CD8-positive, alpha-beta memory T cell (primary cell): ENCODE measurements at places on chromosomes 3 and 15.
A peak's percentile ranks its signal among the peaks of the same experiment; 100 is the strongest.

GRCh38 chr3:4753073-4753691 lies 226.1 kb upstream of the BHLHE40 start:
- no peak for DNase-seq
- peaks cover 3% of the 10 kb centered on the region for H3K36me3 ChIP-seq
- no peaks in the 10 kb centered on the region for H3K27me3 ChIP-seq
- H3K4me1 ChIP-seq = peaks cover 18% of the 10 kb centered on the region

DNA sequence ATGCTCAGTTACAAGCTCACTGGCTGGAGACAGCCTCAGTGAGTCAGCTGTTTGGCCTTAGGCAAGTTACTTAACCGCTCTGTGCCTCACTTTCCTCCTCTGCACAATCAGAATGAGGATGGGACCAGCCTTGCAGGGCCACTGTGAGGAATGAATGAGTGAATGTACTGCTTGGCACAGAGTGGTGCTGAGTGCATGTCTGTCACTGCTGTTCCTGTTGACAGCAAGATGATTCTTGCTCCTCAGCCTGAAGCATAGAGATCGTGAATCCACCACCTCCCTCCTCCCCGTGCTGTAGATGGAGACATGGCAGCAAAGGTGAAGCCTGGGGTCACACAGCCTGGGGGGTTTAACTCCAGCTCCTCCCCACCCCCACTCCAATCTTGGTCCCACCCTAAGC lies 14.6 kb upstream of the GRIP2 start:
- no peaks in the 10 kb centered on the region for H3K4me1 ChIP-seq
- no peaks in the 10 kb centered on the region for H3K36me3 ChIP-seq
- peaks cover 5% of the 10 kb centered on the region for H3K27me3 ChIP-seq
- H3K4me3 ChIP-seq = no peak overlapping the region
- H3K27ac ChIP-seq = no peak overlapping the region
- no peak for DNase-seq

GRCh38 chr3:95399585-95399984 lies 1336.7 kb downstream of the NSUN3 start:
- no peaks in the 10 kb centered on the region for H3K4me1 ChIP-seq
- DNase-seq = no peak
- H3K27ac ChIP-seq = no peak overlapping the region
- H3K4me3 ChIP-seq = no peak overlapping the region

- no peak for DNase-seq
- H3K27ac ChIP-seq = no peak overlapping the region
- no peaks in the 10 kb centered on the region for H3K27me3 ChIP-seq
- no peak overlapping the region for H3K4me3 ChIP-seq
- no peaks in the 10 kb centered on the region for H3K36me3 ChIP-seq
Measured at GRCh38 chr15:78229431-78230406, 4.6 kb downstream of the ACSBG1 start.

- H3K4me3 ChIP-seq = no peak overlapping the region
- no peaks in the 10 kb centered on the region for H3K4me1 ChIP-seq
- no peaks in the 10 kb centered on the region for H3K36me3 ChIP-seq
Measured at GRCh38 chr15:71385457-71385856, 270.2 kb downstream of the THSD4 start.

- H3K4me3 ChIP-seq = no peak overlapping the region
- DNase-seq = no peak
- no peaks in the 10 kb centered on the region for H3K36me3 ChIP-seq
- H3K27ac ChIP-seq = no peak overlapping the region
Measured at GRCh38 chr3:40223856-40224255, 85.7 kb upstream of the EIF1B start.

DNA sequence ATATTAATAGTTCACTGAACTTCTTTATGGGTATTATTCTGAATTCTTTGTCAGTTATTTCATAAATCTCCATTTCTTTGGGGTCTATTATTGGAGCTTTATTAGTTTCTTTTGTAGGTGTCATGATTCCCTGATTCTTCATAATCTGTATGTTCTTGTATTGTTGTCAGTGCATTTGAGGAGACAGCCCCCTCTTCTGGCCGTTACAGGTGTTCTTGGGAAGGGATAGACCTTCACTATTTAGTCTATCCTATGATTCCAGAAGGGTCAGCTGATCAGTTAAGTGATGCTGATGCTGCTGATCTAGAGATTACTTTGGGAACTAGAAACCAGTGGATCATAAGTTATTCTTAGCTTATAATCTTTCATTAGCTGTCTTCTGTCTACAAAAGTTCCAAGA lies 34.9 kb downstream of the TMEM39A start:
- DNase-seq = no peak
- H3K4me1 ChIP-seq = no peaks in the 10 kb centered on the region
- peaks cover 25% of the 10 kb centered on the region for H3K36me3 ChIP-seq
- no peak overlapping the region for H3K27ac ChIP-seq

DNA sequence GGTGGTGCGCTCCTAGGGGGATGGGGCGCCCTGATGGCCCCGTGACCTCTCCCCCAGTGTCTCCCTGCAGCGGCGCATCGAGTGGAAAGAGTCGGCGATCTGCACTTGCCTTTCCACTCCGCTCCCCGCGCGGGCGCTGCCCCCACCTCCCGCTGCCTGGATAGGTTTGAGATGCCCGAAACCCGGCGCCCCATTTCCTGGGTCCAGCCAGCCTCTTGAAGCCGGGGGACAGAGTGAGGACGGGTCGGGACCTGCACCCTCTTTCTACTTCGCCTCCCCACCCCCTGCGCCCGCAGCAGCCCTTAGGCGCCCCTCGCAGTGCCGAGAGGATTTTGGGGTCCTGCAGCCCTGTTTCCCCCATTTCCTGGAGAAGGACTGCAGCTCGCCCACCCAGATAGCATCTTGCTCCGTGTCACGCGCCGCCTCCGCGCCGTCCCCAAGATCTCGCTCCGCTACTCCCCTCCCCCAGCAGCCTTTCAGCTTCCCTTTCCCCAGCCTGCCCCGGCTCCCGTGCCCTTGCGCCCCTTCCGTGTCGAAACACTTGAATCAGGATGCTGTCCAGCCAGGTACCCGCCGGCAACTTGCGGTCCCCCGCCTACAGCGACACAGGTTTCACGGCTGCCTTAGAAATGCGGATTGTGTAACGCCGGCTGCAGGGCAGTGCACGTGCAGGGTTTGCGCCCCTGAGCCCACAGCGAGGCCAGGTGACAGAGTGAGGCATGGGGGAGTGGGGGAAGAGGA lies 519 bp downstream of the ABHD6 start:
- peaks cover 13% of the 10 kb centered on the region for H3K4me1 ChIP-seq
- H3K36me3 ChIP-seq = no peaks in the 10 kb centered on the region
- no peaks in the 10 kb centered on the region for H3K27me3 ChIP-seq
- peak overlapping the region; percentile 89 for H3K4me3 ChIP-seq
- peak overlapping the region; percentile 43 for H3K27ac ChIP-seq
- DNase-seq = no peak

DNA sequence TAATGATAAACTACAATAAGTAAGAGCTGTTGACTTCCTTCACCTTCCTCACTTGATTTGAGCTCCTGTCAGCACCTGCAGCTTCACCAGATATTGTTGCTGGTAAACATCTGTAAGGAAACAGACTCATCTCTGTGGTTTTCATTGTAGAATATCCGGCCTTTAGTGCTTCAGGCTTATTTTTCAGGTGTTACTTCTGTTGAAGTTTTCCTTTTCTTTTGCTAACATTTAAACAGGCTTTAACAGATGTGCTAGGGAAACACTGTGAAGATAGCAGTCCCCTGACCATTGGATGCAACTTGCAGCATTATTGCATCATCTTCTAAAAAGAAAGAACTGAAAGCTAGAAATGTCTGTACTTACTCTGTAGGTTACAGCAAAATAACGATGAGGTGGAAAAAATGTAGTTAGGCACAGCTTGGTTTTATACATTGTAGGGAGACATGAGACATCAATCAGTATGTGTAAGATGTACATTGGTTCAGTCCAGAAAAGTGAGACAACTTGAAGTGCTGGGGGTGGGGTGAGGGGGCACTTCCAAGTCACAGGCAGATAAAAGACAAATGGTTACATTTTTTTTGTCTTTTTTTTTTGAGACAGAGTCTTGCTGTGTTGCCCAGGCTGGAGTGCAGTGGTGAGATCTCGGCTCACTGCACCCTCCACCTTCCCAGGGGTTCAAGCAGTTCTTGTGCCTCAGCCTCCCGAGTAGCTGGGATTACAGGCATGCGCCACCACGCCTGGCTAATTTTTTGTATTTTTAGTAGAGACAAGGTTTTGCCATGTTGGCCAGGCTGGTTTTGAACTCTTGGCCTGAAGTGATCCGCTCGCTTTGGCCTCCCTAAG lies 10.2 kb downstream of the EDEM1 start:
- peak overlapping the region; percentile 12 for H3K27ac ChIP-seq
- H3K27me3 ChIP-seq = no peaks in the 10 kb centered on the region
- peak overlapping the region; percentile 14 for H3K4me3 ChIP-seq
- H3K36me3 ChIP-seq = peaks cover 30% of the 10 kb centered on the region
- DNase-seq = peak; percentile 65

DNA sequence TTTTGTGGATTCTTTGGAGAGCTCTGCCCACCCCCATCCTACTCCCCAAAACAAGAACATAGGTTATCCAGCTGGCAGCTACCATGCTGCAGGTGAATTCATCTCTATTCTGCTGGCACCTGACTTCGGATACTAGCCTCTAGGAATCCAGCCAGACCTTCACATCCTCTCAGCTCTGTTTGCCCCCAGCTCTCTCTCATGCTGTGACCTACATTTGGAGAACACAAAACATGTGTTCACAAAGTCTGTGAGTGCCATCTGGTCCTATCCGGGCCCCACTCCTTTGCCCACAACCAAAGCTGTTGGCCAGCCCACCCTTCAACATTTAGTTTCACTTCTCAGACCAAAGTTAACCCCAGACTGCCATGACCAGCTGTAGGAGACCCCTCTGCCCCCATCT lies 89.4 kb upstream of the C3orf80 start:
- no peak overlapping the region for H3K27ac ChIP-seq
- DNase-seq = no peak
- no peak overlapping the region for H3K4me3 ChIP-seq

DNA sequence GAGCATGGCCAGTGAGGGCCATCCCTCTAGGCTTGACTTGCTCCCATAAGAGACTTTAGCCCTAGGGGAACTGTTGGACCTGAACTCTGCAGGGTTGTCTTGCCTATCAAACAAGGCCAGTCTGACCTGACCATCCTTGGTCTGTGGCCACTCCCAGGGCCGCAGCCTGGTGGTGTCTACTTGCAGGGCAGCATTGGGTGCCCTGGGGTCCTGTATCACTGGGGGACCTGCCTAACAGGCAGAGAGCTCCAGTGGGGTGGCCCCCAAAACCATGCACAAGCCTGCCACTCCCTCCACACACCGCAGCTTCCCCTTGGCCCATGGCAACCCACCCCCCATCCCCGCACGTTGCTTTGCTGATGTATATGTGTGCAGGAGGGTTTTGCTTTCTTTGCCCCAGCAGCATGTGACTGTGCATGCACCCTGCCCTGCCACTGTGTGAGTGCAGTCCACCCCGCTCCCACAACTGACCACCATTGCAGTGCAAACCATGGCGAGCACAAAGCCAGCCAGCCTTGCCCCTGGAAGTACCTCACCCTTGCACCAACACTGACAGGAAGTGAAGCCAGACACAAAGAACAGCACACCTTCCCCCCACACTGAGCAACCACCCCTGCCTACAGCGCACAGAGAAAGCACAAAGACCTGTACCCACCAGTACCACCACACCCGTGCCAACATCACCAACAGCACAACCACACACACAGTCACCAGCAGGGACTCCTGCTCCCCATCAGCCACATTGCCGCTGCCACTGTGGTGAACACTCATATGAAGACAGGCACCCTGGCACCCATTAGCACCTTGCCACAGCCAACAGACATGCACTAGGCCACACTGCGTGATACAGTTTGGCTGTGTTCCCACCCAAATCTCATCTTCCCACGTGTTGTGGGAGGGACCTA lies 88.8 kb downstream of the SENP7 start:
- no peaks in the 10 kb centered on the region for H3K27me3 ChIP-seq
- H3K27ac ChIP-seq = no peak overlapping the region
- H3K4me1 ChIP-seq = peaks cover 13% of the 10 kb centered on the region

DNA sequence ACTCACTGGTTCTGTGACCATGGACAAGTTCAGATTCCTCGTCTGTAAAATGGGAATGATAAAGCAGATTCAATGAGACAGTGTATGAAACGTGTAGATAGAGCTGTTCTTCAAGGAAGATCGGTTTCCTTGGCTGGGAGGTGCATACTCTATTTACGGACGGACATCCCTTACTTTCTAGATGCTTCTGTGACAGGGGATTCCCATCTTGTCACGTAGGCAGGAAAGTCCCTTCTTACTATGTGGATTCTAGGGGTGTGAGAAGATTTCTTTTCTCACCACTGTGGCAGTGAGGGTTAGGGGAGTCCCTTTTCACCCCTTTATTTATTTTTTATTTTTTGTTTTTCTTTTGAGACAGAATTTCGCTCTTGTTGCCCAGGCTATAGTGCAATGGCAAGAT lies 180.9 kb upstream of the TBL1XR1 start:
- DNase-seq = no peak
- H3K27me3 ChIP-seq = no peaks in the 10 kb centered on the region
- H3K4me1 ChIP-seq = no peaks in the 10 kb centered on the region
- H3K27ac ChIP-seq = no peak overlapping the region

DNA sequence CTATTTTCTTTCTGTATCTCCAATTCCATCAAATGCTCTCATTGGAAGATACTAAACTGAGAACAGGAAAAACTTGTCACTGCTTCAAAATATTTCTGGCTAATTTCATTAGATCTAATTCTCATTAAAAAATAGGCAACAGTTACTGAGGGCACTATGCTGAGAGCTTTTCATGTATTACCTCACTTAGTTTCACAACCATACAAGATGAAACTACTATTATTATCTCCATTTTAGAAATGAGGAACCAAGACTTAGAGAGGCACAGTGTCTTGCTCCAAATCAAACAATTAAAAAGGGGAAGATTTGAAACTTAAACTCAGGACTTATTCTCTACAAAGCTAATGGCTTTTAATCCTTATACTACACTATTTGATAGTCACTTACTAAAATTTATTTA lies 7.2 kb upstream of the OTOL1 start:
- no peaks in the 10 kb centered on the region for H3K27me3 ChIP-seq
- no peak for DNase-seq
- H3K4me1 ChIP-seq = no peaks in the 10 kb centered on the region

GRCh38 chr3:160372780-160373179 lies 26.2 kb downstream of the IFT80 start:
- H3K4me3 ChIP-seq = no peak overlapping the region
- H3K4me1 ChIP-seq = peaks cover 5% of the 10 kb centered on the region
- no peaks in the 10 kb centered on the region for H3K36me3 ChIP-seq
- H3K27me3 ChIP-seq = no peaks in the 10 kb centered on the region

DNA sequence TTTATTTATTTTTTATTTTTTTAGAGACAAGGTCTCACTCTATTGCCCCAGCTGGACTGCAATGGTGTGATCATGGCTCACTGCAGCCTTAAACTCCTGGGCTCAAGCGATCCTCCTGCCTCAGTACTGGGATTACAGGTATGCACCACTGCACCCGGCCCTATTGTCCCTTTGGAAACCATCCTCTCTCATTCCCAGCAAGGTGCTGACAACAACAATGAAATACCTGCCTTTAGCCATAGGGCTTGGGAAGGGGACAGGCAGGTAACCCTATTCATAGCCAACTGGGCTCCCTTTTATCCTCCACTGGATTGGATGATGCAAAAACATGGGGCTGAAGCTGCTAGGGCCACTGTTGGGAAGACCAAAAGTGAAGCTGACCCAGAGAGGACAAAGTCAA lies 43.1 kb downstream of the SCAP start:
- no peak for DNase-seq
- H3K27me3 ChIP-seq = no peaks in the 10 kb centered on the region
- H3K27ac ChIP-seq = no peak overlapping the region

- H3K4me1 ChIP-seq = peaks cover 7% of the 10 kb centered on the region
- no peak overlapping the region for H3K27ac ChIP-seq
- H3K27me3 ChIP-seq = no peaks in the 10 kb centered on the region
- H3K4me3 ChIP-seq = no peak overlapping the region
Measured at GRCh38 chr3:190616637-190617036, 102.8 kb downstream of the IL1RAP start.

GRCh38 chr3:99686955-99687612 lies 48.7 kb downstream of the COL8A1 start:
- H3K27ac ChIP-seq = no peak overlapping the region
- H3K36me3 ChIP-seq = no peaks in the 10 kb centered on the region
- no peak overlapping the region for H3K4me3 ChIP-seq
- H3K27me3 ChIP-seq = no peaks in the 10 kb centered on the region
- no peak for DNase-seq
- H3K4me1 ChIP-seq = no peaks in the 10 kb centered on the region
